ENCODE measurements at places on chromosomes 1 and 21.

DNA sequence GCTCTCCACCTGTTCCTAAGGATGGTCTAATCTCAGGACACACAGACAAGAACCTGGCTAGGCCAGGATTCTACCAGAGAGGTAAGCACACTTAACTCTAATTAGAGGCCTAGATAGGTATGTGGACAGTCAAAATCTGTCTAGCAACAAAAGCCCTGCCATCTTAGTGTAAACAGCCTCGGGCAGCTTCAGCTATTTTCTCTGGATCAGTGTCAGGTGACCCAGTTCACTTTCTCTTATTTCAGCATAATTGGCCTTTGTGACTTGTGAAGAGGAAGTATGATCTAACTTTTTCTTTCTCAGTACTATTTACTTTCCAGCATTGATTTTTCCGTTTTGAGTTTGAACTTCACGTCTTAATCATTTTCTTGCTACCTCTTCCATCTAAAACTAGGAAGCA lies 217.7 kb downstream of the CRB1 start:
- DNase-seq, result no peak

DNA sequence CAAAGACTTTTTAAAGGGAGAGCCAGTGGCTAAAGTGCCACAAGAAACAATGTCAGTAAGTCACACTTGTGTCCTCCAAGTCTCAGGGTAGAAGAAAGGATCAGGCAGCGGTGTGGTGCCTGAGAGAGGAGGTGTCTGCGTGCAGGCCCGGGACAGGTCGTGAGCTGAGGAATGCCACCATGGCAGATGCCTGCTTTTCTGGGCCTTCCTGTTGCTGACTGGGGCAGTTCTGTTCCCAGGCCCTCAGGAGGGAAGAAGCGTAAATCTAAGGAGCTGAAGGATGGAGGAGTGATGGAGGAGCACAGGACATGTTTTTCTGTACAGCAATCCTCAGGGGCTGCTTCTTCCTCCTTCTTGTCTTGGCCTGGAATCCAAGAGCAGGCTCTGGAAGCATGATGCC lies 165.8 kb downstream of the ZBTB18 start:
- DNase-seq, result no peak

DNA sequence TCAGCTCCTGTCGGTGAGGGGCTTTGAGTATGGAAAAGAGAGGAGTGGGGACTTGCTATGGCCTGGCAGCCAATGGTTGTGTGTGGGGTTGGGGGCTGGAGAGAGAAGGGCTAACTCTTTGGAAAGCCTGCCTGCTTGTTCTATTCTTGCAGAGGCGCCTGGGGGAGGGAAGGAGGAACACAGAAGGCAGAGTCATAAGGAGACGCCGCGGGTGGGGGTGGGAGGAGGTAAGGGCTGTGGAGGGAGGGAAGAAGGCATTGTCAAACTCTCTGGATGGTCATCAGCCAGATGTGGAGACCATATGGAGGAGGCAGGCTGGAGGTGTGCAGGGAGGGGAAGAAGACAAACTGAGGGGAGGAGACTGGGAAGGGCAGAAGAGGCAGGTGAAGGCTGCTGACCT lies 70.0 kb downstream of the PLXNA2 start:
- DNase-seq, result no peak

DNA sequence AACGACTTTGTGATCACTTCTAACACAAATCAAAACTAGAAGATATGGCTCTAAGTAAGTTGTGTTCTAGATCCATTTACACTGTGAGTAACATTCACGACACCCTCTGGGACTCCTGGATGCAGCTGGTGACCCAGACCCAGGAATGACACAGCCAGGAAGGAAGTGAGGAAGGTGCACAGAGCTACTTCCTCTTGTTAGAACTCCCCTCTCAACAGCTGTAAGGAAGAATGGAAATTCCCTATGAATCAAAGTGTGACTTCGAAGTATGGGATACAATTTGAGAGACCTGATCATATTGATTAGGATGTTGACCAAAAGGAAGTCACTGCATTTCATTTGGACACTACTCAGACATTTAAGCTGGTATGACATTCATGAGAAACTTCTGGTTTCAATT lies 185.3 kb downstream of the NRIP1 start:
- DNase-seq, result peak; percentile 39

GRCh38 chr1:154719586-154720327 lies 111.8 kb upstream of the ADAR start:
- DNase-seq, result no peak

DNA sequence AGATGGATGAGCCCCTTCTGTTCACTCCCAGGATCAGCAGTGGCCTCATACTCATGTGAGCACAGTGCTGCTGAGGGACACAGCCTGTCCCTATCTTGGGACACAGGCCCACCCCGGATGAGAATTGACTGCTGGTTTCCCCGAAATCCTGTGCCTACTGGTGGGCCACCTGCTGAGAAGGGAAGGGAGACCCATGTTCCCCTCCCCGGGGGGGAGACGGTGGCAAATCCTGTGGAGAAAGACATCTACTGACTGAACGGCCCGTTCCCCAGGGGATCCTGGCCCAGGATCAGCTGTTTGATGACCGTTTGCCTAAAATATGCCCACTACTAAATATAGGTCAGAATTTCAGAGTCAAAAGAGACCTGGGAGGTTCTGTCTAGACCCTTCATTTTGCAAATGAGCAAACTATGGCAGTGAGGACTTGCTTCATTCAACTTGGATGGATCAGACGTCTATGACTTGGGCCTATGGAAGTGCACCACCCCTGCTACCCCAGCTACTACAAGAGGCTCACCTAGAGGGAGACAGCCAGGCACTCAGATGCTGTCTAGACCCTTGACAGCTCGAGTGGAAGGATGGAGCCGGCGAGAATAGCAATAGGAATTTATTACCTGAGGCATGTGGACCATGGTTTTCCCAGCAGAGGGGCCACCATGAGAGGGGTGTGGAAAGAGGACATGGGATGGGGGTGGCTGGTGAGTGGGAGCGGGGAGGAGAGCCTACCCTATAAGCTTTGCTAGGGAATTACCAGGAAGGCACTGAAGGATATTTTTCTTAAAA lies 15.6 kb upstream of the THEMIS2 start:
- DNase-seq, result no peak

GRCh38 chr1:201324821-201325677 lies 41.7 kb downstream of the PKP1 start:
- DNase-seq, result no peak

- DNase-seq, result no peak
These were observed 11.5 kb downstream of the RO60 start for GRCh38 chr1:193070942-193071341.

GRCh38 chr1:233635765-233636502 lies 22.0 kb downstream of the KCNK1 start:
- no peak for DNase-seq

GRCh38 chr1:110524311-110525248 lies 5.6 kb upstream of the KCNA10 start:
- DNase-seq, result peak; percentile 55

- DNase-seq, result no peak
These were observed 958 bp downstream of the DDR2 start for GRCh38 chr1:162633081-162633762.

GRCh38 chr1:105793536-105794146 lies 1262.8 kb upstream of the PRMT6 start:
- DNase-seq, result no peak

DNA sequence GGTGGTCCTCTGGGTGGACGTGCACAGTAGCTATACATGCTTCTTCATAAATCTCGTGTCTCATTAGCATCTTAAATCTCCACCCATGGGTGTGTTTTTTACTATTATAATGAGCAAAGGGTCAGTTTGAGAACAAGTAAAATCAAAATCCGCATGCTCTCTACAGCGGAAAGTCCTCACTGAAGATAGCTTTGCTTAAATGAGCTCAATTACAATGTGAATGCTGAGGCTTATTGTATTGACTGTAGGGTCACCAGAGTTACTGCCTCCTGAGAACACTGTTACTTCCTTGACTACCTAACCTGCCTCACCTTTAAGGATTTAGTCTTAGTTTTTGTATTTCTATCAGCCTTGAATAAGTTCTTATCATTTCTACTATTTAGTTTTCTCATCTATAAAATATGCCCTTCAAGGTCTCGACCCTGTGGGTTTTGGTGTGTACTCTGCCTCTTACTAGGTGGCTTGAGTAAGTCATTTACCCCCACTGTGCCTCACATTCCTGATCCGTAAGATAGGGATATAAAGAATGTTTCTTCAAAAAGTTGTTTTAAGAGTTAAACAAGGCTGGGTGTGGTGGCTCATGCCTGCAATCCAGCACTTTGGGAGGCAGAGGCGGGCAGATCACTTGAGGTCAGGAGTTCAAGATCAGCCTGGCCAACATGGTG lies 7.9 kb downstream of the SLAMF7 start:
- no peak for DNase-seq

- DNase-seq, result no peak
These were observed 1.6 kb upstream of the TAF12 start for GRCh38 chr1:28644494-28644893.

GRCh38 chr1:180928331-180929230 lies 15.9 kb downstream of the KIAA1614 start:
- DNase-seq, result no peak

All from CD4-positive, alpha-beta T cell treated with Interferon alpha-2 for 1 hour (primary cell).